ENCODE measurements at places on chromosomes 7 and 10. TPM values are rescaled to one million over a fixed set of nuclear protein-coding genes. Genes with fewer than 3 reads are reported as not detected.

GSTO2 gene
- 2.3 TPM for total RNA-seq

JCAD gene
- total RNA-seq: 10.1 TPM

CTAGE4 gene
- total RNA-seq: not detected

SPDYE18 gene
- total RNA-seq: not detected

BMPER gene
- 5.7 TPM for total RNA-seq

OR9A2 gene
- total RNA-seq: not detected

SLC16A12 gene
- total RNA-seq: 0.19 TPM

EMX2 gene
- total RNA-seq: not detected

TMEM176A gene
- total RNA-seq: not detected
